Activated naive CD8-positive, alpha-beta T cell treated with anti-CD3 and anti-CD28 coated beads for 36 hours (primary cell): ENCODE measurements at places on chromosomes 12 and 14.

DNA sequence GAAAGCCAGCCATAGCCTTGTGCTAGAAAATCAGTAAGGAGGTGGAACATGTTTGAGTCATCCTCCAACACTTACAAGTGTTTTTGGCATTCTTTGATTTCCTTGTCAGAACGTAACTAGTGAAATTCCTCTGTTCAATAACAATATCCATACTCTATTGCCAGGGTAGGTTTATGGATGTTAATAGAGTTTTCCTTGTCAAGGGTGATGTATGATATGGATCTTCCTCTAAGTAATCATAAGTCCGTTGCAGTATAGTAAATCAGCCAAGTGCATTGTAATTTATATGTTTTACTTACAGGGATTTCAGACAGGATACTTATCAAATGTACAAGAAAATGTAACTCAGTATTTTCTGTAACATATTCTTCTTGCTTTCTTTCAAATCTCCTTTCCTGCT lies 19.4 kb downstream of the NAV3 start:
- DNase-seq = no peak

GRCh38 chr12:40015345-40015744 lies 90.5 kb downstream of the SLC2A13 start:
- DNase-seq = peak; percentile 7

DNA sequence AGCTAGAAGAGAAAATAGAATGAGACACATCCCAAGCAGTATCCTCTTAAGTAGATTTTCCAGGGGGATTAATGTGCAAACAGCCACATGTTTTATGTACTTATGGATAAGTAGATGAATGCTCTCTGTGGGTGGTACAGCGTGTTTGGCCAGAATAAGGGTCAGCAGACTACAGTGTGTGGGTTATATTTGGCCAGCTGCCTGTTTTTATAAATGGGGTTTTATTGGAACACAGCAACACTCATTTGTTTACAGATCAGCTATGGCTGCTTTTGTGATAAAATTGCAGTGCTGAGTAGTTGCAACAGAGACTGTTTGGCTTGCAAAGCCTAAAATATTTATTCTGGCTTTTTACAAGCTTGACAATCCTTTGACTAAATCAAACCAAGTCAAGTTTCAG lies 780.2 kb upstream of the SEL1L start:
- DNase-seq = no peak

- no peak for DNase-seq
These were observed 6.0 kb upstream of the SOS2 start for GRCh38 chr14:50237427-50237826.

DNA sequence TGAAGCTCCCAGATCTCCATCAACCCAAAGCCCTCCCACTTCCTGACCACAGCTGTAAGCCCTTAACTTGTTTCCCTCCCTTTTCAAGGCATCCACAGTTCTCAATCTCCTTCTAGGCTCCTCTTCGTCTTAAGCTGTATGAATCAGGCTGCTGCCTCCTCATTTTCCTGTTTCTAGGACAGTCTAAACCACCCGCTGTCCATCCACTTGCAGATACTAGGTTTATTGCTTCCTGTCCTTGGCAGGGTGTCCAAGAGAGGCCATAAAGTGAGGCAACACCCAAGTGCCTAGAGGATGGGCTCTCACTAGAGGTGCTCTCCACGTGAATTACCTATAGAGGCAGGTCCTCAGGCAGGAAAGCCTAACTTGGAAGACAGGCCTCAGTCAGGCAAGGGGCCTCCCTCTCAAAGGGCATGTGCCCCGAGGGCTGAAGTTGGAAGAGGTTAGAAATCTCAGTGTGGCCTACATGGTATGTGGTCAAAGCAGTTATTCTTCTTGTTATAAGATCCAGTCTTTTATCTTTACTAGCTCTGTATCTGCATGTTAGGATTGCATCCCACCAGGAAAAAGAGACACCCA lies 8.8 kb upstream of the TMEM106C start:
- no peak for DNase-seq

- DNase-seq = peak; percentile 43
These were observed 418 bp downstream of the AMN1 start for GRCh38 chr12:31728289-31728916.

GRCh38 chr12:42118136-42118879 lies 26.4 kb downstream of the GXYLT1 start:
- no peak for DNase-seq

DNA sequence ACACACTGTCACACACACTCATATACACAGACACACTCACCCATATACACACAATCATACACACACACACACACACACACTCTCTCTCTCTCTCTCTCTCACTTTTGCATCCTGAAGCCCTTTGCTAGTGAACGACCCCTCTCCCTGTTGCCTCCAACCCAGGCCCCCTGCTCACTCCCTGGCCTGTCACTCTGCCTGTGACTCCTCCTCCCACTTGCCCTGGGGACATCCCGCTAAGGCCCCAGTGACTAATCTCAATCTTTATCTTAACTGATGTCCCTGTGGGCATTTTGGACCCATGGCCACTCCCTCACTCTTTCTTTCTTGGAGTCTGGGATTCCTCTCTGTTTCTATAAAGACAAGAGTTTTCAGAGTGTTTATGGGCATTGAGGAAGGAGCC lies 10.9 kb upstream of the DLK1 start:
- DNase-seq = no peak

- no peak for DNase-seq
These were observed 243.3 kb upstream of the FKBP4 start for GRCh38 chr12:2551412-2551900.

- DNase-seq = no peak
These were observed 37.2 kb downstream of the ATF7IP start for GRCh38 chr12:14402697-14403096.

- no peak for DNase-seq
These were observed 2.0 kb upstream of the ANG start for GRCh38 chr14:20686386-20687143.

DNA sequence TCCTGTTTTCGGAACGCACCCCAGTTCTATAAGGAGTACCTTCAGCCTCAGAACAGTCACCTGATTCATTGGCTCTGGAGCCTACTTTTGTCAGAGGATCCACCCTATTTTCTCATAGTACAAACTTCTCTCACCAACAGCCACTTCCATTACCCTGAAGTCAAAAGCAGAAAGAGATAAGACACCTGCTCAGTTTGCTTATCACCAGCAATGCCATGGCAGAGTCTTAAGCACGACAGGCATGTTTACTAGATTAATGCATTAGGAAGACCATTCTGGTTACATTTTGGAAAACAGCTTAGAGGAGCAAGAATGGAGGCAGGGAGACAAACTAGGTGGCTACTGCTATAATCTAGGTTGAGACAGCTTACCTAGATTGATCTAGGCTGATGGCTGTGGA lies 67.7 kb downstream of the GXYLT1 start:
- DNase-seq = no peak

DNA sequence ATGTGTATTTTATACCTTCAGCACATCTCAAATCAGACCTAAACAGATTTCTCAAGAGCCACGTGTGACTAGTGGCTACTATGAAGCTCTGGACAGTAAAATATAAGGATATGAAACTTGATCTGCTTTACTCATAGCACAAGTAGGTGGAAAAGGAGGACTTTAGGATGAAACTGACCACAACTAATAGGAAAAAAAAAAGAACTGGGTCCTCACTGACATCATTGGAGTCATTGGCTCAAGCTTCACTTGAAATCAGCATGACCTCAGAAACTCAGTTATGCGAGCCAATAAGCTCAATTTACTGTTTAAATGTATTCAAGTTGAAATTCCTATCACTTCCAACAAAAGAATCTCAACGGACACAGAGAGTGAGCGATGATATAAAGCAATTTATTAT lies 34.1 kb upstream of the CIT start:
- no peak for DNase-seq

DNA sequence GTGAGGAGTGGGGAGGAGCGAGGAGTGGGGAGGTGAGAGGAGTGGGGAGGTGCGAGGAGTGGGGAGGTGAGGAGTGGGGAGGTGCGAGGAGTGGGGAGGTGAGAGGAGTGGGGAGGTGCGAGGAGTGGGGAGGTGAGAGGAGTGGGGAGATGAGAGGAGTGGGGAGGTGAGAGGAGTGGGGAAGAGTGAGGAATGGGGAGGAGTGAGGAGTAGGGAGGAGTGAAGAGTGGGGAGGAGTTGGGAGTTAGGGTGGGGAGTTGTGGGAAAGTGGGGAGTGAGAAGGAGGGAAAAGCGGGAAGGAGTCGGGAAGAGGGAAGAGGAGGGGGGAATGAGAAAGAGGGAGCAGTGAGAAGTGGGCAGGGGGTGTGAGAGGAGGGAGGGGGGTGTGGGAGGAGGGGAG lies 86.1 kb downstream of the B4GALNT3 start:
- DNase-seq = no peak

DNA sequence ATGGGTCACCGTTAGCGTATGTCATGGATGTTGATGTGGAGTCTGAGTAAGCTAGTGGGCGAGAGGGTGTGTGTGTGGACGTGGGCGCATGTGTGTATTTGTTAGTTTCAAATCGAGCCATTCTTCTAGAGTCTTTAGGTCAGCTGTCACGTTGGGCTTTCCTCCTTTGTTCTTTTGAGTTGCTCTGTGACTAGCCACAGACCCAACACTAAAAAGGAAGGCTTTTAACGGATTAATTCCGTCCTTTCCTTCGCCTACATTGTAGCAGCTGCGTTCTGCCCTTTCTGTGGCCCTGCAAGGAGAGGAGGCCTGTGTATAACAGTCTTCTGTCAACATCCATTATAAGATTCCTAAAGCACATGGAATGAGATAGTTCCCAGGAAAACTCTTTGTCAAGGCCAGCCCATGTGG lies 117.2 kb upstream of the DNM1L start:
- DNase-seq = no peak

DNA sequence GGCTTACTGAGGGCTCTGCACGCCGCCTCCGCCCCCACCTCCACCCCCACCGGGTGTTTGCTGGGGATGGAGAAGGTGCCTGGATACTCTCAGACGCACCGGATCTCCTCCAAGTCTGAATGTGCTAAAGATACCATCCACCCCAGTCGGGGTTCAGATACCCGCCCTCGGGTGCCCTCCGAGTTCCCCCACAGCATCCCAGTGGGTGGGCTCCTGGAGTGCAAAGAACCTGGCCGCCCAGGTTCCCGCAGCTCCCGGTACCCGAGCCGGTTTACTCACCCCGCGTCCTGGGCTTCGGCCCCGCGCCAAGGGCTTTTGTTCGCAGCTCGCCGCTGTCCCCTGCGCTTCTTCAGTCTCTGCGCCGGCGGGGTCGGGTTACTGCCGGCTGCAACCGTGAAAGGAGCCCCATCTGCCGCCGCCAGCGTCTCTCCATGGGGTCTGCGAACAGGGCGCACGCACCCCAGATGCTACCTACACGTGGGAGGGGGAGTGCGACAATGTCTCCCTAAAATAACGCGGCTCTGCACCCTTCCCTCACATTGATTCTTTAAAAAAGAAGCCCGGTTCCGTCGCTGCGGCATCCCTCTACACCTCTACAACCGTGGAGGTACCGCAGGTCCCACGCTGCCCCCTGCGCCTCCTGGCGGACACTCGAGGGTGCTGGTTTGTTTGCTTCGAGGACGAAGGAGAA lies at the start of gene CCDC177:
CCDC177 (minus strand) TSS at position 609 of the 691 bp plus-strand sequence. CDS start 1,249 bp downstream, outside the sequence.
- peak; percentile 72 for DNase-seq

DNA sequence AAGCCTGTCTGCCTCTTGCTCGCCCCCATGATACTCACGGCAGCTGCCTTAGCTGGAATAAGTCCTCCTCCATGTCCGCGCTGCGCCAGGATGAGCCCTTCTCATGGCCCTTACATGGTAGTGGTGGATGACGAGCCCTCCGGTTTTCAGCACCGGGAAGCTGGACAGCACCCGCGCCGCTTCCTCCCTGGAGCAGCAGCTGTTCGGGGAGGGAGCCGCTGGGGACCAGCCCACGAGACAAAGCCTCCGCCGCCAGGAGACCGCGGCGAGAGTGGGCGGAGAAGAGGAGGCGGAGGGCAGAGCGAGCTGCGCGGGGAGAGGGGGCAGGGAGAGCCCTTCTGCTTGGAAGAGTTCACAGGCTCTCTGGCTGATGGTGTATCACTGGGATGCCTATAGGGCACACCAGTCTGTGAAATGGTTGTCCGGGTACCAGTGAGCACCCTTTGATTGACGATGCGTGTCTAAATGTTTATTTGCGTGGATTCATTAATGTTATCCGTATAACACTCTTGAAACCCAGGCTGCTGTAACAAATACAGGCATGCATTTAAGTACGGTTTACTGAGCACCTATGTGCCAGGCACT lies at the start of gene SVOP:
SVOP (minus strand) TSS at position 273 of the 585 bp plus-strand sequence; CDS start at position 73, 200 bp downstream.
- peak; percentile 38 for DNase-seq

- DNase-seq = no peak
These were observed 11.4 kb upstream of the NID2 start for GRCh38 chr14:52080158-52080800.

- DNase-seq = no peak
These were observed 238.8 kb downstream of the PPFIA2 start for GRCh38 chr12:81520064-81520945.

DNA sequence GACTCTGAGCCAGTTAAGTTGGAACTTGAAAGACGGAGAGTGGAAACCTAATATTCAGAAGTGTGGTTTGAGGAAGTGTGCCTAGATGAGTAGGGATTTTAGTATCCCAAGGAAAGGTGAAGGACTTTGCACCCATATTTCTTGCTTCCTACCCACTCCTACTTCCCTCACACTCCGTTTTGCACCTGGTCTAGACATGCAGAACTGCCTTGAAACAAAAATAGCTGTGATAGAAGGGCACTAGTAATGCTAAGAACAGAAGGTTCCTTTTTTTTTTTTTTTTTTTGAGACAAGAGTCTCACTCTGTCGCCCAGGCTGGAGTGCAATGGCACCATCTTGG lies 732 bp upstream of the ARF3 start:
- no peak for DNase-seq

DNA sequence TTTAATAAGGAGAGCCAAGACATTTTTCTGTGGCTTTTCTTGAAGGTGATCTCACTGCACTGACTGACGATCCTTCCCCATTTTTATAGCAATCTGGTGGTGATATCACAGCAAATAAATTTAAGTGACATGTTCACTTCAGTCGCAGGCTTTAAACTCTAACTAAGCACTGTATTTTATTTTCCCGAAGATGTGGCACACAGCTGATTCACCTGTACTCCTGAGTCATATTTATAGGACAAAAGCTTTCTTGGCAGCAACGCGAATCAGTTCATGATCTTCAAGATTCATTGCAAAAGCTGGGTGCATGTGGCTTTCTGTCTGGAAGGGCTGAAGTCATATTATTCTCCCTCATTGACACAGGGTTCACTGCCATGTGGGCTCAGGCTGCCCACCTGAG lies 79.8 kb upstream of the TUNAR start:
- DNase-seq = no peak

DNA sequence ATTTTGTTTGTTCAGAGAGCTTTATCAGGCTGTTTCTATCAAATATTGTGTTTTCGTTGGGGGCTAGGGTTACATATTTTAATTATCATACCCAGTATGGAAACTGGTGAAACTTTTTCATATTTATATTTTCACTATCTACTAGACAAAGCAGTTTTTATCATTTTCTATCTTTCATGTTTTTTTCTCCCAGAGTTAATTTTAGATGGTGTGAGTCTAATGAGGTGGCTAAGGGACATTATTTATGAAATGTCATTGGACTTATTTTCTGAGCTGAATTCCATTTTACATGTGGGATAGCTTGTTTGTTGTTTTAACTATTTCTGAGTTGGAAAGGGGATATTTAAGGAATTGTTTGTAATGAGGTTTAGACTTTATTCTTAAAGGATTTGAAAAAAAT lies 100.3 kb downstream of the TMTC2 start:
- no peak for DNase-seq

- no peak for DNase-seq
These were observed 612 bp upstream of the SLC25A3 start for GRCh38 chr12:98592825-98593322.

GRCh38 chr12:86741531-86741930 lies 485.3 kb upstream of the MGAT4C start:
- no peak for DNase-seq
